Esophagus squamous epithelium (tissue), 5 donors: ENCODE measurements at places on chromosomes 13 and 19. TPM values are rescaled to one million over a fixed set of nuclear protein-coding genes. Genes with fewer than 3 reads are reported as not detected.

GRCh38 chr13:104872153-104872552 is 1663.3 kb downstream of the EFNB2 start:
- no peak for DNase-seq

GRCh38 chr19:50695251-50696093 is 24.1 kb downstream of the SHANK1 start:
- no peak for DNase-seq

DNA sequence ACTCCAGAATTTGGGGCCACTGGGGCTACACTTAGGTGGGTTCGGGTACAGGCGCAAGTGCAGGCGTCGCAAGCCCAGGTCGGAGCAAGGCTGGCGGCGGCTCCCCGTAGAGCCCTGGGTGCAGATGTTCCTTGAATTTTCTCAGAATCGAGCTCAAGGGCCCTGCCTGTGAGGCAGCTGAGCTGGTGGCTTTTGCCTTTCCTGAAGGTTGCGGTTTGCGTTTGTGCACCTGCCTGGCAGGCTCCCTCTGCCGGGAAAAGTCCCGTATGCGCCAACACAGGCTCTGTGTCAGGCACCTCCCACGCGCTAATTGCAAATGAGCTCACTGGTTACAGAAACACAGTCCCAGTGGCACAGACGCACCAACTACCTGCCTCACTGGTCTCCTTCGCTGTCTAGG is 5.9 kb downstream of the DOHH start:
- DNase-seq: no peak

GRCh38 chr19:11361771-11362731 is 6.8 kb downstream of the PLPPR2 start:
- DNase-seq: no peak

- DNase-seq: no peak
Measured at GRCh38 chr13:112558696-112559418, 29.1 kb downstream of the TUBGCP3 start.

DNA sequence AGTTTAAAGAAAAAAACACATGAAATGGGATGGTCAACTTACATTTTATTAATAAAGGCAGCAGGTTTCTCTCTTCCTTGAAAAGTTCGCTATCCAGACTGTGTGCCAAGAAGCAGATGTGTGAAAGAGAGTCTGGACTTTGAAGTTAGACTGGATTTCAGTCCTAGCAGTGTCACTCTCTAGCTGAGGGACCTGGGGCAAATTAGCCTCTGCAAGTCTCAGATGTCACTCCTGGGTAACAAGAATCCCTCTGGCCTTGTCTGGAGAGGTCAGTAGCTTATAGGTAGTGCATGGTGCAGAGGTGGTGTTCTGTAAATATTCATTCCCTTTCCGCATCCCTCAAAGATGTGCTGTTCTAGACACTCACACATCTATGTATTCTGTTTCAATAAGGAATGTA is 187.6 kb upstream of the RNF113B start:
- DNase-seq: no peak

DNA sequence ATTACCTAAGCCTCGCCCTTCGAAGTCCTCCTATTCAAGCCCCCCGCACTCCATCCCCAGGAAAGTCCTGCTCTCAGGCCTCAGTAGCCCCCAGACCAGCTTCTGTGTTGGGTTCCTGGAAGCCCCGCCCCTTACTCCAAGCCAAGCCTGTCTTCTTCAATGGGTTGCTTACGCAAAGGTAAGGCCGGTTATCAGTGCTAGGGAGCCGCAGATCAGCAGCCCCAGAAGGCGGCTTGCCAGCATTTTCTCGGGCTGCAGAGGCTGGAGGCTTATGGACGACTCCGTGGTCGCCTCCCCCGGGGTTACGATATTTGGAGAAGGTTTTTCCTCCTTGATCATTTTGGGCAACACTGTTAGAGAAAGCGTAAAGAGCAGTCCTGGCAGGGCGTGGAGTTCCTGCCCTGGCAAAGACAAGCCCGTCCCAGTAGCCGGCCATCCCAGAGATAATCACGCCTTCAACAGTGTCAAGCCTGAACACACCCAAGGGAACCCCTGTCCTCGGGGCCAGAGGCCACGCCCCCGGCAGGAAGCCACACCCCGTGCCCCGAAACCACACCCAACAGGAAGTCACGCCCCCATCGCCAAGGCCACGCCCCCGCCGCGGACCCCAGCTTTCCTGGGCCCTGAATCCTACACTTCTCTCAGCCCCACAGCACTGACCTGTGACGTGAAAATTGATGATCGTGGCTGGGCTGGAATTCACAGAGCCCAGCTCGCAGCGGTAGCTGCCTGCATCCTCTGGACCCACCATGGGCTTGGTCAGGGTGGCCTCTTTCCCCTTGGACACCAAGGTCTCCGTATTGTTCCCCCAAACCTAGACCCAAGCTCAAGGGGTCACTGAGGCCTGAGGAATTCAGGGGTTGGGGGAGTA is 954 bp upstream of the RASIP1 start:
- no peak for DNase-seq

GRCh38 chr13:33723365-33723764 is 94.6 kb upstream of the RFC3 start:
- no peak for DNase-seq

GRCh38 chr19:42471554-42472249 is 29.0 kb upstream of the CXCL17 start:
- no peak for DNase-seq

DNA sequence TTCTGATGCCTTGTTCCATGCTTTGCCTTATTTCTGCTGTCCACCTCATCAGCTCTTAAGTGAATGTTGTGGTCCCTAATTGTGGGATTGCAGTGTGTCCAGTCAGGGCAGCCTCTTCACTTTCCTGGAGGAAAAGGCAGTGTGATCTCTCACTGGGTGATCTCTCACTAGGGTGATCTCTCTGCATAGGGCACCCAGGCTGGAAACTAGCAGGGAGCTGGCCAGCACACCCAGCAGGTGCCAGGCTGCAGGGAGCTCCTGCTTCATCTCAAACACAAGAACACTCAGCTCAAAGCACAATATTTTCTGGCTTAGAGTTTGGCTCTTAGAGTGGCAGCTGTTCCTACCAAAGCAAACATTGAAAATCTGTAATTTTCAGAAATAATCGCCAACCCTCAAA is 36.5 kb upstream of the TSHZ3 start:
- no peak for DNase-seq

DNA sequence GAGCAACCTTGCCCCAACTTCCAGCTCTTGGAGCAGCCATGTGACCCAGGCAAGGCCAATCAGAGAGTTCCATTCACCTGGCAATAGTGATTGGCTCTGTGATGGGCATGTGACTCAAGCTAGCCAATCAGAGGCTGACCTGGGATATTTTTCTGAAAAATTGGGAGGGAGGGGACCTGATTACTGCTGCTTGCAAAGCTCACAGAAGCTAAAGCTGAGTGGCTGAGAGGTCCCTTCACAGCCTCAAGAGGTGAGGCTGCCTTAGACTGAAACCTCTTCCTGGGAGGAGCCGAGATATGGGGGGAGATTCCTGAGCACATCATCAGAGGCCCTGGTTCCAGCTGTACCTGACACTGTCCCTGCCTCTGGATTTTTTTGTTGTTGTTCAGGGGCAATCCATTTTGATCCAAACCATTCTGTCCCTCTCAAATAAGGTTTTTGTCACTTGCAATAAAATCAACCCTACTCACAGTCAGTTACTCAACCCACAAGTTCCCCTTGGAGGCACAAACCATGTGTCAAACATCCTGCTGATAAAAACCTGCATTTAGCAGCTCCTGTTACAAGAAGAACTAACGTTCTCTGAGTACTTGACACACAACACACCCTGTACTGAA is 4.8 kb downstream of the CIB3 start:
- no peak for DNase-seq

Gene ATXN8OS
- not detected for total RNA-seq

Gene IGFL1
- total RNA-seq: 22.9 TPM

Gene NMRK2
- total RNA-seq: not detected
